ENCODE measurements at places on chromosomes 2 and 18.
A peak's percentile ranks its signal among the peaks of the same experiment; 100 is the strongest.

- DNase-seq, result no peak
Measured at GRCh38 chr2:205730701-205731582, 48.6 kb downstream of the NRP2 start.

DNA sequence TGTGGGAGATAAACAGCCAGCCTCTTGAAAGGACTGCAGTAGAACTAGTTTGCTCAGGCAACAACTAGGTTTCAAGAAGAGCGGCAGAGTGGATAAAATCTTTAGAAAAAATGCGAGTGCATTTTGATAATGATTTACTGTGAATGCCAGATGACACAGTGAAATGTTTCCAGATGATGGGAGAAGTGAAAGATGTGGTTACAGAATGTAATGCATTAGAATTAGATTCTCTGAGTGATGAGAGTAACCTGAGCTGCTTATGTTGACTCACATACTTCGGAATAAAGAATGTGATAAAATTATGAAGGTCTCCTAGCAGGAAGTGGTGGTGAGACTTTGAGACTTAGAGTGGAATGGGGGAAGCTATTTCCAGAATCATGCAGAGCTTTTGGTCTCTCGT, 184.3 kb downstream of the GULP1 start:
- no peak for DNase-seq

- no peak for DNase-seq
Measured at GRCh38 chr2:237198164-237198855, 112.6 kb downstream of the COPS8 start.

DNA sequence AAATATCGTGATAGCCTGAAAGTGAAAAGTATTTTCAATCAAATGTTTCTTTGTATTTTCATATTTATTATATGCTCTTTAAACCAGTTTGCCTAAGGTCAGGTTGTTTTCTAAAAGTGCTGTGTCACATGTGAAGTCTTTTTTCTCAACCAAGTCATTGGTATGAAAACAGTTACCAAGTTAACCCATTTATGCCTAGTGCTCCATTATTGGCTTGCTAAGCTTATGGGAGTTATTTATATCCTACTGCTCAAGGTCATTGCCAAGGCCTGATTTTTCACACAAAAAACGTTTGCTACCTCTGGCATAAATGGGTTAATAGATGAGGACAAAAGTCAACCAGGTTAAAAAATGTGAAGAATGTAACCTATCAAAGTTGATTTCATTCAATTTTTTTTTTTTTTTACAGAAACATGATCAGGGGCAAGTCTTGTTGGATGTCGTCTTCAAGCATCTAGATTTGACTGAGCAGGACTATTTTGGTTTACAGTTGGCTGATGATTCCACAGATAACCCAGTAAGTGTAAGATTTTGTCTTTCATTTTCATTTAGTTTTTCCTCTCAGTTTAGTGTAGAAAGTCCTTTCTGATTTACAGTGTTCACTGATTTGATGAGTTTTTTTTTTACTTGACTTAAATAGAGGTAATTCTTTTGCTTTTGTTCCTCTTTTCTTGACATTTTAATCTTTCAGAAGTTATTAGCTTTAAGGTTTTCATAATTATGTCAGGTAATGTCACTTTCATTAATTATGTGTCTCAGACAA, 102.6 kb downstream of the PTPN4 start:
- DNase-seq, result no peak

- peak; percentile 98 for DNase-seq
Measured at GRCh38 chr2:69436938-69437750, at the start of gene NFU1. Gene NFU1 (minus strand): TSS chr2:69437435. CDS start chr2:69437422, 13 bp downstream.

Data from GM18507 (cell line).